Activated CD4-positive, alpha-beta memory T cell treated with anti-CD3 and anti-CD28 coated beads, Interleukin-2, amount 10 ng/mL, durations not matched to agents 7 days and 5 days (primary cell): ENCODE measurements at places on chromosomes 5 and 9.

DNA sequence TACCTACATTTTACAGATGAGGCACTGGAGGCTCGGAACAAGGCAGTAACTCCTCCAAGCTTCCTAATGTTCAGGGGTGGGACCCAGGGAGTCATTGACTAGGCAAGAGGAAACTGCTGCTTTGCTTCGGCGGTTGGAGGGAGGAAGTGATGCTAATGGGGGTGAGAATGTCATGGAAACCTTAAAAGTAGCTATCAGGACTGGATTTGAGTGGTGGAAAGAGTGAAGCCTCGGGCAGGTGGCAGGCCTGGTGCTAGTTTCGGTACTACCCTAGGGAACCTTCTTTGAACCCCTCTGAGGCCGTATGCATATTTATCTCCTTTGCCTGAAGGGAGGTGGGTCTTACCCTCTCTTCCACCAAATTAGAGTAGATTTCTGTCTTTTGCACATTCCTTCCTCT, 1.6 kb downstream of the BSPRY start:
- peak; percentile 38 for DNase-seq

DNA sequence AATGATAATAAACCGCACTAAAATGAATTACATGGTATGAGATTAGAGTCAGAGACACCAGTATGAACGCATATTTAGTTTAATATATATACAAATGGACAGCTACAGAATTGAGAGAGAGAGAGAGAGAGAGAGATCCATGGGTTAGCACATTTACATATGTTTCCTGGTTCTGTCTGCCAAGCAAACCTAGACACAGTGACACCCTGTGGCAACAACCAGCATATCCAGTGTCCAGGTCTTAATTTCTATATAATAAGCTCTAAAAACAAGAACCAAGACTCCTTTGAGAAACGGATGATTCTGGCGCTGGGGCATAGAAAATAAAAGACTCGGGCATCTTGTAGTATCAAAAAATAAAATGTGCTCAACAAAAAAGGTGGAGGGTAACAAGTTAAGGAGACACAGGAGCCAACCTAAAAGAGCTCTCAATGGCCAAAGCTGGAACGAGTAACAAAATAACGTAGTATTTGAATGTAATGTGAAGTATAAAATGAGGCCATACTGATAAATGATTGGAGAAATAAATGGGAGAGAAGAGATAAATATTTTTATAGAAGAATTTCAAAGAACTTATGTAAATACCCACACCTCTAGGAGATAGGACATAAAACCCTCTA, 84.5 kb downstream of the RFX3 start:
- peak; percentile 52 for DNase-seq

DNA sequence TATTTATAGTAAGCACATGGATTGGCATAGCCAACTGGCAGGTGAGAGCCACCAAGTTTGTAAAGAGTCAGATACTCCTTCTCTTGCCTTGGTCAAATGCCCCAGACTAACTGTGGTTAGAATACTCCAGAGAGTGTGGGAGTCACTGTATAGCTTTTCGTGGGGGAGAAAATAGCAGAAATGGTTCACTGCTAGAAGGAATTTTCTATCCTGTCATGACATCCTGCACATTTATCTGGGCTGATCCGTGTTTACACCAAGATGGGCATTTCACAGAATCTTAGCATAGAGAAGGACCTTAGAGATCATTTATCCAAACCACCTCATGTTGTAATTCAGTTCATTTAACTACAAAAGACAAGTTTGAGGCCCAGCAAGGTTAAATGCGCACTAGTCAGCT, 460.8 kb downstream of the ENC1 start:
- no peak for DNase-seq

DNA sequence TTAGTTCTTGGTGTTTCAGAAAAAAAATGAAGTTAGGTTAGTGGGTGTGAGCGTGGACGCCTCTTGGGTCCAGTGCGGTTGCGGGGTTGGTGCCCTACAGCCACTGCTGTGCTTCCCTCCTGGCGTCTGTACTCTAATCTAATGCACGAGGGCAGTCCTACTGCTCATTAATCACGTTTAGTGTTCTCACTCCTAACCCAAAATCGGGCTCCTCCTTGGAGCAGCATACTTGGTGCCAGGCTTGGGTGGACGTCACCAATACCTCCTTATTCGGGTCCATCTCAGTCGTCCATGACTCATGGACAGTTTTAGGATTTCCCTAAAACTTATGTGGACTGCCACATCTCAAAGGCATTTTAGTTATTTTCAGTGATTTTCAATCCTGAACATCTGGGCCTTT, 41.6 kb downstream of the TRIO start:
- no peak for DNase-seq

GRCh38 chr5:178473854-178474253, 116.3 kb downstream of the COL23A1 start:
- no peak for DNase-seq

GRCh38 chr5:80106916-80107315, 71.8 kb downstream of the THBS4 start:
- DNase-seq: no peak

DNA sequence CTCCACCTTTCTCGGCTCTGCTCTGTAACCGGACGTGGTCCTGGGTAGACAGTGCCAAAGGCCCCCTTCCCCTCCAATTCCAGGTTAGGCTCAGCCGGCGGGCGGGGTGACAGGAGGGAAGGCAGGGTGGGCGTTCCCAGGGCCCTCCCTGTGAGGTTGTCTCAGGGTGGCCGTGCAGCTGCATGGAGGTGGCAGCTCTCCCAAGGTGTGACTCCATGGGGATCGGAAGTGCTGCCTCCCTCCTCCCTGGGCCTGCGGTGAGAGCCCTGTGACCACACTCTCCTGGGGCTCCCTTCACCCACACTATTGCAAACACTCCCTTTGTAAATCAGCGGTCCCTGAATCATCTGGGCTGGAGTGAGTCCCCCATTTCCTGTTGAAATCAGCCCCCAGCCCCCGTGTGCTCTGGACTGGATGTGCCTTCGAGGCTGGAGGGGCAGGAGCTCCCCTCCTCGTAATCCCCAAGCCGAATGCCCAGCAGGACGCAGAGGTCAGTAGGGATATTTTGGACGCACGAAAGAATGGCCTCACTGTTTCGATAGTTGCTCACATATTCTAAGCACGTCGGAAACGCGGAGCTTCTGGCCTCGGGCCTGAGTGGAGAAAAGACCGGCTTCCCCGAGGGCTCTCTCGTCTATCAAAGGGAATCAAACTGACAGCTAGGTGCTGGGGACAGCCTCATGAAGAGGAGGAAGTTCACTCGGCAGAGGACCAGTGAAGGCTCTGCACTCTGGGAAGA, 107.6 kb upstream of the COL5A1 start:
- DNase-seq: no peak

- DNase-seq: no peak
These were observed 76.9 kb downstream of the TSSK1B start for GRCh38 chr5:113357696-113358476.

GRCh38 chr5:138467711-138468132, 2.4 kb downstream of the EGR1 start:
- DNase-seq: peak; percentile 30

GRCh38 chr5:65718576-65719310, 3.2 kb downstream of the SGTB start:
- no peak for DNase-seq

DNA sequence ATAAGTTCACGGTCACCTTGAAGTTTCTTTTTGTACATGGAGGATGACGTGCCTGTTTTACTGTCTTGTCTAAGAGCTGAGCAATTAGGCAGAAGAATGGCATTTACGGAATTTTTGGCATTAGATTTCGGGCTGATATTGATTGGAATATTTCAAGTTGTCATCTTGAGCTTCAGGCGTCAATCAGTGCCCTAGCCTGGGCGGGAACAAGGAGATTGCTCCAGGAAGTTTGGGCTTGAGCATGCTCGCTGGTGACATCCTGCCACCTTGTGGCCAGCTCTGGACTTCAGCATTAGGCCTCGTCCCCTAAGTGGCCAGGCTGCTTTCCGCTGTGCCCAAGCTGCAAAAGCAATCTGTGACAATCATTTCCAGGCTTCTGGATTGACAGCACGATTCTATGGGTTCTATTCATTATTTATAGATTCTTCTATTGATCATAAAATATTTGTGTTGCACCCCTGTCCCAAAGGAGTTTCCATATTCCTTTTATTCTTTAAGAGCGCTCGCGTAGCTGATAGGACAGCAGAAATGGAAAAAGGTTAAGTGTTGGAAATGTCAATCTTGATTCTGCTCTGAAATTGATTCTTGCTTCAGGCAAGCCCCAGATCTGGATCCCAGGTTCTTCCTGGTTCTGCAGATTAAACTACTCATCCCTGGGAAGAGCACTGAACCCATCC, 79.3 kb downstream of the SLC28A3 start:
- DNase-seq: peak; percentile 60

DNA sequence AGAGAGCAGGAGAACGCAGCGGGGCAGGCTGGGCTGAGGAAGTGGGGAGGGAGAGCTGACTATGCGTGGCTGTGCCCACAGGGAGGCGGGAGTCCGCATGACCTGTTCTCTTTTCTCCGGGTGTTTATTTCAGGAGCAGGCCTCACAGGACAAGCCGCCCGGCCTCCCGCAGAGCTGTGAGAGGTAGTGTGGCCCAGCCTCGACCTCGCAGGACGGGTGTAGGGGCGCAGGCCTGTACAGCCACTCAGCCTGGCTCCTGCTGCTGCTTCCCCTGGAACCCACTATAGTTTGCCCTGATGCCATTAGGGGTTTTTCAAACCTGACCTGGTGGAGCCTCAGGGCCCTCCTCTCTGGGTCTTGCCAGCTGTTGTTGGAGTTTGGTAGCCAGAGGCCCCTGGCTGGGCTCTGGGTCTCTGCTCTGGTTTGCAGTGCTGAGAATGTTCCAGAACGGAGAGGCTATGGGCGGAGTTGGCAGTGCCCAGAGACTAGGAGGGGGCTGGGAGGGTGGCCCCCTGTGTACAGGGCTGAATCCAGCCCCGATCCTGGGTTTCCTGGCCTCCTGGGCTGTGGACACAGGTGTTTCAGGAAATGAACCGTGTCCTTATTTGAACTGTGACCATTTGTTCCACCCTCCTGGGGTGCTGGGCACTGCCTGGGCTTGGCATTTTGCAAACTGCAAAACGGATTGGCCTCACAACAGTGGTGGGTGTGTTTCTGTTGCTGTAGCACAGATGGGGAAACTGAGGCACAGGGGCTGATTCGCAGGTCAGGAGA, 78.8 kb downstream of the WNK2 start:
- peak; percentile 14 for DNase-seq

DNA sequence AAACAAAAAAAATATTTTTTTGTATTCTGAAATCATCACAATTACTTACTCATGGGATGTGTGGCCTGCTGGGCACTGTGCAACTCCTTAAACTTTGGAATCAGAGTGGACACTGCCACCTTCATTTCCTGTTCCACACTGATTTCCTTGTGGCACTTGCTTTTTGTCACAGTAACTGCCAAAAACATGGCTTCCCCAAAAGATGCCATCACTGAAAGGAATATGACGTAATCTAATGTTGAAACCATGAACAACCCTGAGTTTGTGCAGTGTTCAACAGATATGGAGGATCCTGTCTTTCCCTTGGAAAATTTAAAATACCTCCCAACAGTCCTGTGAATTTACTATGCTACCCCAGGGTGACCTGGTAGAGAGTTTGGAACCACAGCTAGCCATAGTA, 12.6 kb upstream of the IL12B start:
- no peak for DNase-seq

GRCh38 chr9:4964540-4964939, 20.5 kb upstream of the JAK2 start:
- DNase-seq: no peak

DNA sequence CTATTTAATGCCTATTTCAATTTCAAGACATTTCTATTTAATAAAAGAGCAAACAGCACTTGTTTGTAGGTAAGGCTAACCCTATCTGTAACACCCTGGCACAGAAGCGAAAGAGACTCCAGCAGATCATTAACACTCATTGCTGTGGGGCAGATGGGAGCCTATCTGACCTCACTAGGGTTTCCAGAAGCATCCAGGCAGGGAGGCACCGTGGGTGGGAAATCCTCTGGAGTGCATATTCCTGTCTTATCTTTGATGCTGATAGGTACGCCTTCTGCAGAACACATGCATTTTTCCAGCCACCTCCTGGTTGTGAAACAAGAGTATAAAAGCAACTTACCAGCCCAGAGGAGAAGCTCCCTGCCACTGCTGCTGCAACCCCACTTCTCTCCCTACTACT, 233.7 kb downstream of the GLIS3 start:
- DNase-seq: no peak

- DNase-seq: no peak
These were observed 8.4 kb downstream of the ADAMTSL1 start for GRCh38 chr9:18482371-18482770.

DNA sequence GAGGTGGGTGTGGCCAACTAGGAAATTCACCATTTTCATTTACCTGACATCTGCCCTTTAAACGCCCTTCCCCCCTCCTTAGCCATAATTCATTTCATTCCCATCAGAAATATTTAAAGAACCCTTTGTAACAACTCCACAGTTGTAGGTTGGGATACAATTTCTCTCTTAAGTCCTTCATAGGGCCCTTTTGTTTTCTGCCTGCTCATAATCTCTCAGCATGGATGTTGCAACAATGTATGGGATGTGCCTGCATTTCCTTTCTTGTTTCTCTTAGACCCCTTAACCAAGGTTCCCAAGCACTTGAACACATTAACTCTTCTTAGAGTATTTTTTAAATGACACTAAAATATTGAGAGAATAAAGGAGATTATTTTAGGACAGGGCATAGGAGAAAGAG, 51.7 kb upstream of the MYO10 start:
- no peak for DNase-seq

- no peak for DNase-seq
These were observed 223.0 kb upstream of the DMRT1 start for GRCh38 chr9:618478-618877.

DNA sequence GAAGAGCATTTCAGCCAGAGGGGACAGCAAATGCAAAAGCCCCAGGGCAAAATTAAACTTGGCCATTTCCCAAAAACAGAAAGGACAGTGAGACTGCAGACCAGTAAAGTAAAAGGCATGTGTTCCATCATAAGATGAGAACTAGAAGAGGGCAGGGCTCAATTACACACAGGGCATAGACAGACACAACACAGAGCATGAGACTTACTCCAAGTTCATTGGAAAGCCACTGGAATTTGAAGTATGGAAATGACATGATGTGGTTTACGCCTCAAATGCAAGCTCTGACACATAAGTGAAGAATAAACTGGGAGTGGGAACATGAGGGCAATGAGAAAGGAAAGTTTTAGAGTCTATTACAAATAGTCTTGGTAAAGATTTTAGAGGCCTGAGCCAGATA, 446.6 kb upstream of the GRIA1 start:
- no peak for DNase-seq

DNA sequence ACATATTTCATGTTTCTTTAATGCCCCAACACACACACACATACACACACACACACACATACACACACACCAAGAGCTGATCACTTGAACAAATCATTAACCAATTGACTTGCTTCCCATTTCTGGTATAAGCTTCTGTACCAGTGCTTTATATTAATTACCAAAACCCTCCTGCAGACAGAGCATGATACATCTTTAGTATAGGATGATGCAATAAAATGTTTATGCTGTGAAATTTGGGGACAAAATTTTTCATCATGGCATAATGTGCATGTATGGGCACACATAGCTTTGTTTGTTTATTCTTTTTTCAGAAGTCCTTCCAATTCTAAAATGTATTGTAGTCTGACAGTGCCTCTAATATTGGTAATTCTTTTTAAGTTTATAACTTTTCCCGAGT, 34.5 kb downstream of the SLC1A3 start:
- no peak for DNase-seq
